Stimulated activated CD4-positive, alpha-beta T cell treated with anti-CD3 and anti-CD28 coated beads, Interleukin-1b, Interleukin-23, amount 100 ng/mL, for 1 hour (primary cell): ENCODE measurements at places on chromosomes 1 and 21.

GRCh38 chr1:69985901-69986439, 219.4 kb downstream of the LRRC40 start:
- DNase-seq, result no peak

DNA sequence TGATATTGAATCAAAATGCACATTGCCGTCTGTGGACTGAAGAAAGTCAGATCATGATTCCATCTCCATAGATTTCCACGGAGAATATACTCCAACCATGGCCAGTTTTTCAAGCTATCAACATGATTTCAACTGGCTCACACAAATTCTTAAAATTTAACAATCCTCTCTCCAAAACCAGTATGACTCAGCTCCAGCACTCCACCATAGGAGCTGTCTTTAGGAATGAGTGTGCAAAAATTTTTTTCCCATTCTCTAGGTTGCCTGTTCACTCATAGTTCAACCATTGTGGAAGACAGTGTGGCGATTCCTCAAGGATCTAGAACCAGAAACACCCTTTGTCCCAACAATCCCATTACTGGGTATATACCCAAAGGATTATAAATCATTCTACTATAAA, 40.8 kb downstream of the RGL1 start:
- no peak for DNase-seq

DNA sequence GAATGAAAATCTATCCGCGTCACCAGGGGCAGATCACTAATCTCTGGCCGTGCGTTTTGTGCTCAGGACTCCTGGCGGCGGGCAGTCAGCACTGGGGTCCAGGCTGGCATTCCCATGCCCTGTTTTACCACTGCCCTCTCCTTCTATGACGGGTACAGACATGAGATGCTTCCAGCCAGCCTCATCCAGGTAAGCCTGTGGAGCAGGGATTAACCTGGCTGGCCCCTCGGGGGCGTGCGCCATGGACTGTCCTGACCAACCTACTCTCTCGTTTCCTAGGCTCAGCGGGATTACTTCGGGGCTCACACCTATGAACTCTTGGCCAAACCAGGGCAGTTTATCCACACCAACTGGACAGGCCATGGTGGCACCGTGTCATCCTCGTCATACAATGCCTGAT, 10.9 kb upstream of the CENPS start:
- DNase-seq, result no peak

- no peak for DNase-seq
These were observed 48.8 kb downstream of the CLSTN1 start for GRCh38 chr1:9774712-9775679.
